Tibial artery (tissue), 4 donors: ENCODE measurements at places on chromosomes 6 and 20.

DNA sequence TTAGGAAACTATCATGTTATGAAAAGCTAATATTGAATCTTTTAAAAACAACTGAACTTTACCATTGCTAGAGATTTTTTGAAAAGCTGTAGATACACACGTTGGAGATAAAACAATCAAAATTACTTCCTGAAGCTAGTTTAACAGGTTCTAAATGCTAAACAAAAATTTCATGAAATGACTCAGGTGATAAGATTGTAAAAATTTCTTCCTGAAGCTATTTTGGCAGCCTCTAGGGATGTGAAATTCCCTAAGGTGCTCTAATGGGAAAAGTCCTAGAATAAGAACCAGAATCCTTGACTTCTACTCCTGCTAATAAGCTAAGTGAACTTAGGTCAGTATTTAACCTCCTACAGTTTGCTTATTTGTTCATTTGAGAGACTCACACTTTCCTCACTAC lies 8.5 kb downstream of the GCM2 start:
- H3K27me3 ChIP-seq = no peaks in the 10 kb centered on the region
- H3K36me3 ChIP-seq = no peaks in the 10 kb centered on the region
- no peak overlapping the region for H3K27ac ChIP-seq
- H3K4me3 ChIP-seq = no peak overlapping the region
- H3K4me1 ChIP-seq = no peaks in the 10 kb centered on the region
- no peak for DNase-seq

DNA sequence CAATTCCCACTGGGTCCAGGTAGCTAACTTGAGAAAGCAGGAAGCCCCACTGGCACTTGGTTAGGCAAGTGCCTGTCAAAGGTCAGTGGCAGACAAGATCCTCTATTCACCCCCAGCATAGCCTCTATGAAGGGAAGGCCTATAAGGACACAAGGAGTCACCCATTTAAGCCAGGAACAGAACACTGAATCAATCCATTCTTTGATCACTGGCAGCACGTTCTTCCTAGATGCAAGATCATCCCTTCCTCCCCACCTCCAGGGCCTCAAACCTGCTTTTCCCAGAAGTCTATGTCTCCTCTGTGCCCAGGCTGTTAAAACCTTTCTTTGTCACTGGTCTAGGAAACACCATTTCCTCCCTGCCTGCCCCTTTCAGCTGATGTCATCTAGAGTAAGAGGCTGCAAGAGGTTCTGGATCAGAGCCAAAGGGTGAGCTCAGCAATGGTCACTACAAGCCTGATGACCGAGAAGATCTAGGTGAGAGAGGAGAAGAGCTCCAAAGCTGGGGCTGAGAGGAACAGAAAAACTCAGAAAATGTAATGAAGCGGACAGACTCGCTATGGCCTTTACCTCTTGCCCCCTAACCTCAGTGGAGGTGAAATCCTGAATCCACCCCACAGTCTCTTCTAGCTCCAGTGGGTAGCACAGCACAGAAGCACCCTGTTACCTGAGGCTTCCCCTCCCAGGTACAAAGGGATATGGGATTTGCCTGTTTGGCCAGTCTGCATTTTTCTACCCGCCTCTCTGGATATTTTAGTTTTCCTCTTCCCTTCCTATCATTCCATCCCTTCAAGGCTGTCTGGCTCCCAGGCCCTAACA lies 1.8 kb downstream of the GTPBP2 start:
- peaks cover 38% of the 10 kb centered on the region for H3K36me3 ChIP-seq
- H3K27me3 ChIP-seq = no peaks in the 10 kb centered on the region
- H3K27ac ChIP-seq = peak overlapping the region; percentile 95
- peaks cover 25% of the 10 kb centered on the region for H3K4me1 ChIP-seq
- no peak overlapping the region for H3K4me3 ChIP-seq

- H3K27me3 ChIP-seq = no peaks in the 10 kb centered on the region
- no peak overlapping the region for H3K27ac ChIP-seq
- no peaks in the 10 kb centered on the region for H3K4me1 ChIP-seq
Measured at GRCh38 chr20:2093883-2094282, 7.7 kb upstream of the STK35 start.

GRCh38 chr6:32894085-32895005 lies 40.4 kb downstream of the PSMB9 start:
- peaks cover 6% of the 10 kb centered on the region for H3K4me1 ChIP-seq
- H3K27me3 ChIP-seq = no peaks in the 10 kb centered on the region
- peak overlapping the region; percentile 61 for H3K4me3 ChIP-seq

DNA sequence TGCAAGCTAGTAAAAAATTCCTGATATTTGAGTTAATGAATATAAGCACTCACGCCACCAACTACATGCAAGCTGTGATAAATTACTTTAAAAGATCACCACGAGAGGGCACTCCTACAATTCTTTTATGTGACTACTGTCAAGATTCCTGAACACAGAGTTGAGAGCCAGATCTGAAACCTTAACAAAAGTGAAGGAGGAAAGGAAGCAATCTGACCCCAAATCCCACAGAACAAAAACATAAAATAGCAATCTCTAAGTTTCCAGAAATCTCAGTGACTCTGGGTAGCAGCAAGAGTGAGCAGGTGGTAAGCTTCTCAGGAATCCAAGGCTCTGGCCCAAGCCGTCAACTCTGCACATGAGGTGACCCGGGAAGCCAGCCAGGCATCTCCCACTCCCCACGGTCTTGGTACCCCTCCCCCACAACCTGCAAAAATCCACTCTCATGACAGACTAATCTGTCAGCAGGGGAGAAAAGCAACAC lies 55.1 kb downstream of the STAU1 start:
- no peak overlapping the region for H3K4me3 ChIP-seq
- H3K27me3 ChIP-seq = no peaks in the 10 kb centered on the region
- no peak for DNase-seq
- peaks cover 48% of the 10 kb centered on the region for H3K36me3 ChIP-seq
- H3K27ac ChIP-seq = peak overlapping the region; percentile 23

GRCh38 chr6:120493505-120493904 lies 840.8 kb downstream of the TBC1D32 start:
- no peaks in the 10 kb centered on the region for H3K27me3 ChIP-seq
- H3K4me1 ChIP-seq = no peaks in the 10 kb centered on the region
- DNase-seq = no peak
- no peaks in the 10 kb centered on the region for H3K36me3 ChIP-seq

DNA sequence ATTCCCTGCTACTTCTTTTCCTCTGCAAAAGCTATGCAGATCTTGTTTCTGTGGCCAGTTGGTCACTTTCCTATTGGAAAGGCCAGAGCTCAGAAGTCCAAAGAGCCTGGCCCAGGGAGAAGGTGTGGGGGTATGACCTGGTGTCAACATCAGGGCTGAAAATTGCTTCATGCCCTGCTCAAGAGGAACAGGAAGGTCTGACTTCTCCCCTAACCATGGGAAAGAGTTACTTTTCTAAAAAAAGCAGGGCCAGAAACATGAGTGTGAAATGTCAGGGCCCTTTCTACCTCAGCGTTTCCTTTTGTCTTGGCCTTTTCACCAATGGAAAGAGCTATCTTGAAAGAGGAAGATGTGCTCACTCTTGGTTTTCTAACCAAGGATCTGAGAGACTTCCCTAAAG lies 117.4 kb downstream of the MAFB start:
- no peaks in the 10 kb centered on the region for H3K36me3 ChIP-seq
- no peaks in the 10 kb centered on the region for H3K4me1 ChIP-seq
- H3K27me3 ChIP-seq = no peaks in the 10 kb centered on the region

- H3K36me3 ChIP-seq = no peaks in the 10 kb centered on the region
- H3K27ac ChIP-seq = no peak within 1 kb of the TSS
- peaks cover 6% of the 10 kb centered on the region for H3K4me1 ChIP-seq
Measured at GRCh38 chr6:146598772-146599405, at the start of gene ADGB. Gene ADGB (plus strand): TSS chr6:146598972. CDS start chr6:146599041, 69 bp downstream.

DNA sequence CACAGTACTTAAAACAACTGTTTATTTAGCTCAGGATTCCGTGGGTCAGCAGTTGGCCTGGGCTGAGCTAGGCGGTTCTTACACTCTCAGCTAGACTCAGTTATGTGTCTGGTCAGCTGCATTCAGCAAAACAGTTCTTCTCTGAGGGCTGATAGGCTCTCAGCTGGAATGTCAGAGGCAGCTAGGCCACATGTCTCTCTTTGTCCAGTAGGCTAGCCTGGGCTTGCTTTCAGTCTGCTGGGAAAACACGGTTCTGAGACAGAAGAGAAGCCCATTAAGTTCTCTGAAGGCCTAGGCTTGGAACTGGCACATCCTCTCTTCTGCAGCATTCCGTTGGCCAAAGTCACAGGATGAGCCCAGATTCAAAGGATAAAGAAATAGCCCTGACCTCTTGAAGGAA lies 65.6 kb downstream of the TULP4 start:
- peaks cover 20% of the 10 kb centered on the region for H3K4me1 ChIP-seq
- no peaks in the 10 kb centered on the region for H3K27me3 ChIP-seq
- DNase-seq = no peak
- H3K4me3 ChIP-seq = no peak overlapping the region
- H3K27ac ChIP-seq = no peak overlapping the region

GRCh38 chr20:3045042-3045815 lies 623 bp upstream of the MRPS26 start:
- peaks cover 15% of the 10 kb centered on the region for H3K36me3 ChIP-seq
- peaks cover 34% of the 10 kb centered on the region for H3K4me1 ChIP-seq
- peak; percentile 91 for DNase-seq
- peak overlapping the region; percentile 88 for H3K27ac ChIP-seq
- H3K4me3 ChIP-seq = peak overlapping the region; percentile 74
- no peaks in the 10 kb centered on the region for H3K27me3 ChIP-seq

GRCh38 chr20:49361862-49362660 lies 84.2 kb upstream of the ZNFX1 start:
- no peak overlapping the region for H3K4me3 ChIP-seq
- H3K36me3 ChIP-seq = no peaks in the 10 kb centered on the region
- no peaks in the 10 kb centered on the region for H3K27me3 ChIP-seq

DNA sequence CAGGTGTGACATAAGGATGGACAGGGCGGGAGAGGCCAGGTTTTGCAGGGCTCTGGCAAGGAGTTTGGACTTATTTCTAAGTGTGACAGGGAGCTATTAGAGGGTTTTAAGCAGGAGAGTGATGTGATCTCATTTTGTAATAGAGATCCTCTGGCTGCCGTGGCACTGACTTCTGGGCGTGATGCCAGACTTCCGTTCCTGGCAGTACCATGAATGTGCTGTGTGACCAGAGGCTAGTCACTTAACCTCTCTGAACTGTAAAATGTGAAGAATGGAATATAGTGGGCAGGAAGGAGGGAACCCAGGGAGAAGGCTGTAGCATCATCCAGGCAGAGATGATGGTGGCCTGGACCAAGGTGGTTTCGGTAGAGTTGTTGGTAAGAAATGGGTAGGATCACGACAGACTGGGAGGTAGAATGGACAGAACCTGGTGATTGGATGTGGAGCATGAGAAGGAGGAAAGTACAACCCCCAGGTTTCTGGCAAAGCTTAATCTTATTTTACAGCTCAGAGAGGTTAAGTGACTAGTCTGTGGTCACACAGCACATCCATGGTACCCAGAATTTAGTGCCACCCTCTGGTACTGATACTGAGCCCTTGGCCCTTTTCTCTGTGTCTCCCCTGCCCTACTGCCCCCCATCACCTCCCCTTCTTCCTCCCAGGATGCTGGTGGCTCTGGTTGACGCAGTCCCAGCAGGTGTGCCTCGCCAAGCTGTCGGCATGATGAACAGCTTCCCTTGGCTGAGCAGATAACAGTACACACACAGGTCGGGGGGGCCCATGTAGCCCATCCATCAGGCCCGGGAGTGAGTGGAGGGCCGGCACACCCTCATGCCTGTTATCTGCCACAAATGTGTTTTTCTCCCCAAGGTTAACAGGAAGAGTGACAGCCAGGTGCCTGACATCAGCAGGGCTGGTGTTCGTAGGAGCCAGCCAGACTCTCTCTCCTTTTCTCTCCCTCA lies 52.9 kb upstream of the CTNNBL1 start:
- no peak overlapping the region for H3K27ac ChIP-seq
- H3K36me3 ChIP-seq = no peaks in the 10 kb centered on the region
- no peak for DNase-seq
- H3K27me3 ChIP-seq = no peaks in the 10 kb centered on the region

DNA sequence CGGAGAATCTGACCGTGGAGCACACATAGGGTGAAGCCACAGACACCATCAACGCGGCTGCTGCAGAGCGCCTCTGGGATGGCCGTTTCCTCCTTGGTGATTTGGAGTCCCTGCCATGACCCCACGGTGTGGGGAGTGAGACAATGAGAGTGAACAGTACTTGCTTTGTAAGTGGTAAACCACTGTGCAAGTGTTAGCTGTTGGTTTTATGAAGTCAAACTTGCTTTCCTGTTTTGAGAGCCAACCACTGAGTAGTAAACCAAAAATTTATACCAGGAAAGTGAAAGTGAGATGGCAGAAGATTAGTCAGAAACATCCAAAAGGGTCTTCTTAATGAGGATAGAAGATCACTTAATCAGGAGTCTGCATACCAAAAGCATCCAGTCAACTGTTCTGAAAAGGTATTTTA lies 160.7 kb downstream of the FOXC1 start:
- H3K27ac ChIP-seq = no peak overlapping the region
- DNase-seq = no peak
- H3K27me3 ChIP-seq = no peaks in the 10 kb centered on the region
- peaks cover 29% of the 10 kb centered on the region for H3K4me1 ChIP-seq
- H3K36me3 ChIP-seq = no peaks in the 10 kb centered on the region

DNA sequence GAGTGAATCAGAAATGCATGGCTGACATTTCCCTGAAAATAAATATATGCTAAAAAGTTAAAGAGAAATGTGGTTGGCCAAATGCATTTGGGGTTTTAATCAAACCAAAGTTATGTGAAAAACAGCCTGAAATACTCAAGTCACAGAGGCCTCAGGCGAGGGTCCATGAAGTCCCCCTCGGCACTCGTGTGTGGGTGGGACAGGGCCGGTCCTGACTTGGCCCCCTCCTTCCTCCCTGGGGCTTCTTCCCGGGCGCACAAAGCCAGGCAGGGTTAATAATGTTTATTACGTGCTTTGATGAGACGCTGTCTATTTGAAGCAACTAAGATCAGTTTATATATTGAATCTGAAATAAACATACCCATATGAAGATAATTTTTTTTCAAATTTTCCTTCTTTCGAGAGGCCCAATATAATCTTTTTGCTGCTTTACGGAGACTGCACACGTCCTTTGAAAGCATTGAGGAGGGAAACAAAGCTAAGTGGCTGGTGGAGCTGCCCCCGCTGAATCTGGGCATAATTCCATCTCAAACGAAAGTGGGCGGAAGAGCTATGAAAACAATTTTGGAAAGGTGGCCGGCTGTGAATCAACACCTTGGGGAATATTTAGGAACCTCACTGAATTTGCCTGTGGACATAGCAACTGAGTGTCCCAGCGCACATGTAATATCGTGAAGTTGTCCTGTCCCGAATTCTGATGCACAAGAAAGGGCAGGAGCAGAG lies 55.8 kb upstream of the SMOC2 start:
- H3K4me3 ChIP-seq = peak overlapping the region; percentile 41
- peaks cover 15% of the 10 kb centered on the region for H3K4me1 ChIP-seq
- no peaks in the 10 kb centered on the region for H3K27me3 ChIP-seq
- no peak for DNase-seq
- H3K27ac ChIP-seq = peak overlapping the region; percentile 71
- H3K36me3 ChIP-seq = no peaks in the 10 kb centered on the region

DNA sequence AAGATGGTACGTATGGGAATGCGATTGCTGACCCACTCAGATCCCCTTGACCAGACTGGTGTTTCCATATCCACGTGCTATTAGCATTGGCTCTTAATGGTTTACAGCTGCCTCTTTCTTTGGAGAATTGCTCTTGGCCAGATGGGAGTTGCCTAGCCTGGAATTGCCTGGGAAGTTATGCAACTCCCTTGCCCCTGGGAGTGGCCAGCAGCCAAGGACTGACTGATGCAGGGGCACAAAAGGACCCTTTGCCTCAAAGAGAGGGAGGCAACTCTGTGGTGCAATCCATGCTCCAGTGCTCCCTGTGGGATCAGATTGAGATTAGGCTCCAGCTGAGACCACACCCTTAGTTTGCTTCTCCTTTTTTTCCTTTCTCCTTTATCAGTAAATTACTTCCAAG lies 203.5 kb upstream of the JAG1 start:
- H3K36me3 ChIP-seq = no peaks in the 10 kb centered on the region
- no peaks in the 10 kb centered on the region for H3K27me3 ChIP-seq
- H3K4me3 ChIP-seq = no peak overlapping the region
- H3K4me1 ChIP-seq = no peaks in the 10 kb centered on the region
- H3K27ac ChIP-seq = peak overlapping the region; percentile 49
